ENCODE measurements at places on chromosomes 11 and 22. TPM values are rescaled to one million over a fixed set of nuclear protein-coding genes. Genes with fewer than 3 reads are reported as not detected.

DNA sequence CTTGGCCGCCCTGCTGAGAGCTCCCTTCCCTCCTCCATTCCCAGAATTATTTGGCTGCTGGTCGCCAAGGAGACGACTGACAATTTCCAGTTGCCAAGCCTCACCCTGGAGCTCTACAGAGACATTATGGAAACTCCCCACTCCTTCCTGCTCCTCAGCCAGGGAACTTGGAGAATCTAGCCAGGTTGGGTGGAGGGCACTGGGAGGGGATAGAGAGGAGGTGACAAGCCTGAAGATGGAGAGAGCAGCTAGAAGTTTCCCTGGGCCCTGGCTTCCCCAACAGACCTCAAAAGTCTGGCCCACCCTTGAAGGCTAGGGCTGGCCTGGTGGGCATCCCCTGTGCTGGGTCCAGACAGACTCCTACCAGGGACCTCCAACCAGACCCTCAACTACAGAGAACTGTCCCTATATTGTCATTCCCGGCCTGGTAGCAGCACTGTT, 6.7 kb upstream of the VSIG10L2 start:
- DNase-seq: no peak

- DNase-seq: no peak
Measured at GRCh38 chr11:1727096-1727690, 23.2 kb downstream of the IFITM10 start.

- no peak for DNase-seq
Measured at GRCh38 chr11:40268551-40268950, 1190.9 kb downstream of the LRRC4C start.

DNA sequence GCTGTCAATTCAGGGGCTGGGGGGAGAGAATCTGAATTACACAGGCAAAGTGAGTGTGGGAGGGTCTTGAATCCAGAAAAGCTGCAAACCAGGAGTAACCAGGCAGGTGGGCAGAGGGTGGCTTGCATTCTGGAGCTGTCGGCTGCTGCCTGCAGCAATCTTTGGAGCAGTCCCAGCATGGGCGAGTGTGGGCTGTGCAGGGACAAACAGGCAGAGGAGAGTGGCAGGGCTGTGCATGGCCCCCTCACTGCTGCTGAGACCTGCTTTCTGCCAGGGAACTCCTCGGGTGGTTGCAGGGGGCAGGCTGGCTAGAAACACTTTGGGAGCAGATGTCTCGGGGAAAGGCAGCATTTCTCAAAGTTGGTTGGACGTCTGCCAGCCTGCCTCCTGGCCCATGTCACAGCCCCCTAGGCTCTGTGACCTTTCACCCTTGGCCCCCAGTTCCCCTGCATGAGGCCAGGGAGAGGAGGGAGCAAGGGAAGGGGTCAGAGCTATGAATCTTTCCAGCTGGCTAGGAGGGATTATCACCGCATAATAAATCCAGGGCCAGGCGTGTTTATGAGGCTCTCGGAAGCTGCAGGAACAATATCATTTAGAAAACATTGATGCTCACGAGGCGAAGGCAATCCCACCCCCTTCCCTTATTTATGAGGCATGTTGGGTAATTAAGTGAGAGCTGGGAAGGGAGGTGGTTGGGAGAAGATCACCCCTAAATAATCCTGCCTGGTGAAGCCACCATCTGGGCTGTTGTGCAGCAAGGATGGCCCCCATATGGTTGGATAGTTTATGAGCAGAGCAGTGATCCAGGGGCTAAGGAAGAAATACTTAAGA, 212.3 kb upstream of the NCAM1 start:
- no peak for DNase-seq

DNA sequence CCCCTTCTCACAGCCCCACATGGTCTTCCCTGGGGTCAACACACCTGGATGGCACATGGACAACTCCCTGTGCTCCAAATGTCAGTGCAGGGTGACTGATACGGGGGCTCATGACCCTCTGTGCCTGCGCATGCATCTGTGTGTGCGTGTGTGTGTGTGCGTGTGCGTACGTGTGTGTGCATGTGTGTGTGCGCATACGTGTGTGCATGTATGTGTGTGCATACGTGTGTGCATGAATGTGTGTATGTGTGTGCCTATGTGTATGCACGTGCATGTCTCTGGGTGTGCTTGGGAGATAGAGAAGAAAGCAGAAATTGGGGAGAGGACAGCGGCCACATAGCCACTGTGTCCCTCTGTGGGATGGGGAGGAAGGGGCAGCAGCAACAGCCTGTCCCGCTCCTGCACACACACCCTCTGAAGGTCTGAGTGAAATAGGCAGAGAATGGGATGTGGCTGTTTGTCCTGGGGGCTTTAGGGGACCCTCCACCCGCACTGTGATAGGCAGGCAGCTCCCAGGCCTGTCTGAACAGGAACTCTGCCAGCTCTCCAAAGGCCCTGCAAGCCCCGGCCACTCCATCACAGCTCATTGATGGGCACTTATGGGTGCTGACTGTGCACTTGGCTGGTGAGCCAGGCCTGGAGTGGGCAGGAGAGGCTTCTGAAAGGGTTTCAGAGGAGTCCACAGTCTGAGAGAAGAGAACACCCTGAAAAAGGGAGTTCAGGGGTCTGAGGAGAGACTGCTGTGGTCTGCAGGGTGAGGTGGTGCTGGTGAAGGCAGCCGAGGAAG, 28.7 kb upstream of the PICK1 start:
- no peak for DNase-seq

- DNase-seq: no peak
Measured at GRCh38 chr11:92125321-92125720, 99.3 kb upstream of the FAT3 start.

FIBIN gene
- 8.6 TPM for total RNA-seq

- DNase-seq: no peak
Measured at GRCh38 chr11:117794135-117794534, 2.9 kb downstream of the DSCAML1 start.

- DNase-seq: peak; percentile 86
Measured at GRCh38 chr22:46078241-46079092, 71.9 kb upstream of the PPARA start.

- no peak for DNase-seq
Measured at GRCh38 chr11:19723572-19724342, 11.1 kb downstream of the NAV2 start.

OR52B6 gene
- not detected for total RNA-seq

NAP1L4 gene
- 154 TPM for total RNA-seq

- peak; percentile 61 for DNase-seq
Measured at GRCh38 chr22:36386351-36386899, 1.3 kb downstream of the MYH9 start.

GRCh38 chr11:74268456-74268855, 43.0 kb downstream of the P4HA3 start:
- DNase-seq: no peak

GRCh38 chr11:57430952-57431351, 4.0 kb upstream of the SLC43A3 start:
- no peak for DNase-seq

TSPAN18 gene
- total RNA-seq: 99.7 TPM

GRCh38 chr11:17154409-17155159, 53.2 kb downstream of the PIK3C2A start:
- no peak for DNase-seq

SERHL2 gene
- 2.4 TPM for total RNA-seq

DNA sequence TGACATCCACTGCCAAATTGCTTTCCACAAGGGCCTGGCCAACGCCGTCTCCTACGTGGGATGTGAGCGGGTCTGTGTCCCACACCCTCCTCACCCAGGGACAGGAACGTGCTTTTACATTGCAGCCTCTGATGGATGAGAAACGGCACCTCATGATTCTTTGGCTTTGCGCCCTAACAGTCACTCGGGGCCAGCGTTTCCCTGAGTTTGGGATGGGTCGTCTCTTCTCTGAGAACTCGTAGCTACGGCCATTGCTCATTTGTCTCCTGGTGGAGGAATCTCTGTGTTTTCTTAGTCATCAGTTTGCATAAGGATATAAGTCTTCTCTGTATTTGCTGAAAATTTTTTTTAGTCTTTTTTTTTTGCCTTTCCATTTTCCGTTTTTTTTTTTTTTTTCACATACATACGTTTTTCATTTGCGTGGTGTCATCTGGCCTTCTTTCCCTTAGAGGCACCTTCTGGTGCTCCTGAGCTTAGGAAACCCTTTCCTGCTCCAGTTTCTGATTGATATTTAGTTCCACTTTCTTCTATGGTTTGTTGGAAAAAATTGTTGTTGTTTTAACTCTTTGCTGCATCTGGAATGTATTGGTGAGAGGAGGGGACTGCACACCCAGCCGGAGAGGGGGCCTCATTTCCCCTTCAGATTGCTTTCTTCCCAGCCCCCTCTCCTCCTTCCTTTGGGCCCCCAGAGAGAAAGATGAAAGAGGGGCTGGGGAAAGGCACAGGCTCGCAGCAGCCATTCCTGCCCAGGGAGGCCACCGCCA, 12.0 kb downstream of the TNNT3 start:
- peak; percentile 66 for DNase-seq

DNA sequence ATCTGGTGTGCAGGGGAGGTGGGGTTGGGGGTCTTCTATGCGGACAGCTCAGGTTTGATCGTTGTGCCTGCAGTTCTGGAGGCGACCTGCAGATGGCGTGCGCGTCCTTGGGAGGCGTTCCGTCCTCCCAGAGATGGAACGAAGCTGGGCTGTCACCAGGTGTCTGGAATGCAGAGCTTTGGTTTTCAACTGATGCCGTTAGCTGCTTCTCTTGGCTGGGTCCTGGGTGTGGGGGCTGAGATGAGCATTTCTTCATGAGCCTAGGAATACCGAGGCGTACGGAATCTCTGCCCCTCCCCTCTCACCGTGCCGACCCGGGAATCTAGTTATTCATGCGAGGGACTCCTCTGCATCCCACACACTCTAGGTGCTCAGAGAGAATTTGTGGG, 98.6 kb downstream of the CEP164 start:
- DNase-seq: peak; percentile 76

P2RX6 gene
- 3.9 TPM for total RNA-seq

DNA sequence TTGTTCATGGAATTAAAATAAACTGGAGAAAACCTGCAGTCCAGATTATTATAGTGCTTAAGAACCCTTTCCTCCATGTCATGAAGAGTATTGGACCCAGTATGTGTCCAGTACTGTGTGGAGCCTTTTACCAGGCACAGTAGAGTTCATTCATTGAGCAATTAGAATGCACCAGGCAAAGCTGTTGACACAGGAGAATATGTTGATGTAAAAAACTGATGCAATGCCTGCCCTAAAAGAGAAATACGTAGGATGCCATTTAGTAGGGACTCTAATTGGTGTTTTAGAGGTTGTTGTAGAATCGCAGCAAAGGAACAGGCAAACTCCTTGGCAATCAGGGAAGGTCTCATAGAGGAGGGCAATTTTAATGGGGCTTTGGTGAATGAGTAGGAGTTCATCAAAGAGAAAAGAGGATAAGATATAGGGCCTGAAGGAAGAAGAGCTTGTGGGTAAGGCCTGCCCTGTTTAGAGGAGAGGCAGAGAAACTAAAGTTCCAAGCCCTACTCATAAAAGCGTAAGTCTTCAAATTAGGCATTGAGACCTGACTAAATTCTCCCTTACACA, 126.4 kb downstream of the SEZ6L start:
- no peak for DNase-seq

CCDC188 gene
- 0.30 TPM for total RNA-seq

- DNase-seq: no peak
Measured at GRCh38 chr11:84165139-84165538, 879.0 kb upstream of the CCDC90B start.

DNA sequence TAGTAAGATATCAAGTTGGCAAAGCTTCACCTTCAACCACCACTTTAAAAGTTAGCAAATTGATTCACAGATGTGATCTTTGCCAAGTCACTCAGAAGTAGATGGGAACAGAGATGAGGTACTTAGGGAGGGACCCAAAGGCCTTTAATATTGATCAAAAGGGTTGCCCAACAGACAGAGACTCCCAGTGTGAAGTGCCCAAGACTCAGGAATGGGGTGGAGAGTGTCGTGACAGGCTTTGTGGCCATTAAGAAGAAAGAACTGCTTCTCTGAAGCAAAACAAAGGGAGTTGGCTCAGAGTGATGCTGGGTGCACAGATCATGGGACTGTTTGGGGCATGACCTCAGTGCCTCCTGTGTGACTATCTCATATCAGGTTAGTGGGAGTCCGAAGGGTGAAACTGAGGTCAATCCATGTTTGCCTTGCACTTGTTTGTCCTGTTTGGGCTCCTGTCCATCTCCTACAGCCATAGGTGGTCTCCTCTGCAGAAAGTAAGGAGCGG, 132.3 kb downstream of the APIP start:
- no peak for DNase-seq

ADM2 gene
- total RNA-seq: not detected

GRCh38 chr22:29152954-29153719, 52.6 kb upstream of the EMID1 start:
- DNase-seq: no peak

DNA sequence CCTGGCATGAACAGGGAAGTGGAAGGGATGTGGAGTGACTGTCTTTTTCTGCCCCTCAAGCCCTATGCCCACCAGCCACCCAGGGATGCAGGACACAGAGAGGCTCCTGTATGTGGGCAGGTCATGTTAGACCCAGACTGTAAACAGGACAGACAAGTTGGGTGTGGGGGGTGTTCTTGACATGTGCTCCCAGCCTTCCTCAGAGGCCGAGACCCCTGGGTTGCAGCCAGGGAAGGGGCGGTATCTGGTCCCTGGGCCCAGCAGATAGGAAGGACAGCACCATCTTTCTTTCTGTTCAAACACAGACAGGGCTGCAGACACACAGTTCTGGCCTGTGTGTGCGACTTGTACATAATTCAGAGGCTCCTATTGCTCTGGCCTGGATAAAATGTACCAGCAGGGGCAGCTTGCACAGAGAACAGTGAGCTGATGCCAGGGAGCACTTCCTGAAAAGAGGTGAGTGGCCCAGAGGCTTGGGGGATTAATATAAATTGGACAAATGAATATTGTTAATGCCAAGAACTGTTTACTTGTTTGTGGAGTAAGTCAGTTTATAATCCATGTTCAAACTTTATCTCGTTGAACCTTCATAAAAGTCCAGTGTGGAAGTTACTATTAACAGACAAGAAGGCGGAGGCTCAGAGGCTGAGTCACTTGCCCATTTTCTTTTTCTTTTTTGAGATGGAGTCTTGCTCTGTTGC, 16.6 kb downstream of the GDPD5 start:
- no peak for DNase-seq

GRCh38 chr11:17810746-17811145, 76.2 kb downstream of the KCNC1 start:
- no peak for DNase-seq

OR51G2 gene
- total RNA-seq: not detected

C22orf15 gene
- not detected for total RNA-seq

DNA sequence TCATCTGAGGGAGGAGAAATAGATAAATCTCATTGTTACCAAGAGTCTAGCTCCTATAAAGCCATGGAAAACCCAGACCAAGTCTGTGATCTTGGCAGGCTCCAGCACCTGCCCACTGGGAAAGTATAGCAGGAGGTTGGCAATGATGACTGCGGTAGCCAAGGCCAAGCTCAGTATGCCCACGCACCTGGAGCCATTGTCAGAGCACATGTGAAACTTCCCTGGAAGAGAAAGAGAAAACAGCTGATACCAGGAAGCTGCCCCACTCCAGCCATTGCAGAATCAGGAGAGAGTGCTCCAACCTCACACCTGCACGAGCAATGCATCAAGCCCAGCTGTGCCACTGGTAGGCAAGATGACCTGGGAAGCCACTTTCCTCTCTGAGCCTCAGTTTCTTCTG, 62.2 kb upstream of the HEPHL1 start:
- no peak for DNase-seq

GRCh38 chr11:44798607-44798972, 71.8 kb downstream of the TSPAN18 start:
- DNase-seq: no peak

SMC1B gene
- total RNA-seq: not detected

Data from Right ventricle myocardium superior (tissue), 1 donor.